Right hindlimb (tissue), 1 donor: ENCODE measurements at places on chromosomes 4 and X.

DNA sequence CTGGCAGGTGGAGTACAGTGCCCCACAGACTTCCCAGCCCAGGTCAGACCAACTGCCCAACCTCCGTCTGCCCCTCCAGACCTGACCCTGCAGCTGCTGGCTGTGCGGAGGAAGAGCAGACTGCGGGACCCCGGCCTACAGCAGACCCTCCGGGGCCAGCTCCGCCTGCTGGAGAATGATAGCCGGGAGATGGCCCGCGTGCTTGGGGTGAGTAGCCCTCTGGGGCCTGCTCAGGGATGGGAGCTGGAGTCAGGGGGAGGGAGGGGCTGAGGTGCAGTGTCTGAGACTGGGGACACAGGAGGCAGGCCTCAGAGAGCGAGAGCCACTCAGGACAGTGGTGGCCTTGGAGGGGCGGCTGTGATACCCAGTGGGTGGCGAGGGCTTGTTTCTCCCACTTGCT lies 13.5 kb downstream of the SH3TC1 start:
- DNase-seq, result no peak

DNA sequence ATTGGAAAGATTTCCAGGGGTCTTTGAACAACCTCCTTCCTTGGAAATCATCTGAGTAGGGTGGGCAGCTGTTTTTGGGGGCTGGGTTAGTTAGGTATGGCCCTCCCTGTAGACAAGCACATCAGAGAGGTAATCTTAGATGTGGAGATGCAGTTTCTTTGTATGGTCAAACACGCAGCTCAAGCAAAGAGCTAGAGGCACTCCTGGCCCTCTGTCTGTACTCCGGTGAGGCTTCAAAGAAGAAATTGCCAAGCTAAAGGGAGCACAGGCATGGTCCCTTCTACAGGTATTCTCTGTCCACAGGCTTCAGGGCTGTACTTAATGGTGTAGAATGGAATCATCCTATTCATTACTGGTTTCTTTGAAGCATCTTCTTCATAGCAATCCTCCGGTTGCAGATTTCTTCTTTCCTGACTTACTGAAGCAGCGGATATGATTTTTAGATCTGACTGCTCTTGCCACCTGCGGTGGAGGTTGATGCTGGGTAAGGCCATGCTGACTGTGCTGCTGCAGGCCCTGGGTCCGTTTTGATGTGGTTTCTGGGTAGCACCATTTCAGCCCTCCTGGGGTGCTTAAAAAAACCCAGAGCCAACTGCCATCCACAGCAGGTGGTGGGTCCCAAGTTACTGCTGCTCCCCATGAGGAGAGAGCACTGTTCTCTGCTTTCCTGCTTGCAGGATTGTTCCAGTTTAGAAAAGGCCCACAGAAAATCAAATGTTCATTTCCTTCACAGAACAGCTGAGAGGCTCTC lies 318.9 kb upstream of the GATB start:
- no peak for DNase-seq

DNA sequence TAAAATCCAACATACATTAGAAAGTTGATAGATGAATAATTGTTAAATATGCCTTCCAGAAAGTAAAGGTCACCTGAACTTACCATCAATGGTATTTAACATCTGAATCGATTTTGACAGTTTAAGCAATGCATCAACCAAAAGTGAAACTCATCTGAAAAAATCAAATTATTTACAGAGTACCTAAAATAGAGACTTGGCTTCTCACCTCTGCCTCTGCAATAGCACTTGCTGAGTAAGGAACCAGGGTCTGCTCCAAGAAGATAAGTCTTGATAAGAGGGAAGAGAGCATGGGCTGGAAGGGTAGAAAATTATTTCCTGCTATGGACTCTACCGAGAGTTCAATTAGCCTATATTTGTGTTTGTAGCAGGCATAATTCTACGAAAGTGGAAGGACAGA lies 868.3 kb downstream of the STIM2 start:
- no peak for DNase-seq

DNA sequence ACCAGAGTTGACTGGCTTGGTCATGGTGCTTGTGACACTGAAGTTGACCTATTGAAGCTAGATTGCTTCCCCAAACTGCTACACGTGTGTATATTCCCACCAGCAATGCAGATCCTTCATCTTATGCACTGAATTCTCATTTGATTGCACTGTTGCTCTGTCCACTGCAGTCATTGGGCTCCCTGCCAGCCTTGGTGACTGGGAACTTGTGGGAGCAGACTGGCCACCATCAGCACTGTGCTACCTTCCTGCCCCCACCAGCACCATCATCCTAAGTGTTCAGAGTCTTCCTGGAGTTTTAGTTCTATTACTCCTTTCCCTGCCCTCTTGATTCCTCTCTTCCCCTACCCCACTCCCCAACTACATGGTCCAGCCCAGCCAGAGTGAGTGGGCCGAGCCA lies 117.7 kb upstream of the PRPS2 start:
- no peak for DNase-seq

- no peak for DNase-seq
Measured at GRCh38 chr4:124839786-124840390, 127.4 kb upstream of the ANKRD50 start.

DNA sequence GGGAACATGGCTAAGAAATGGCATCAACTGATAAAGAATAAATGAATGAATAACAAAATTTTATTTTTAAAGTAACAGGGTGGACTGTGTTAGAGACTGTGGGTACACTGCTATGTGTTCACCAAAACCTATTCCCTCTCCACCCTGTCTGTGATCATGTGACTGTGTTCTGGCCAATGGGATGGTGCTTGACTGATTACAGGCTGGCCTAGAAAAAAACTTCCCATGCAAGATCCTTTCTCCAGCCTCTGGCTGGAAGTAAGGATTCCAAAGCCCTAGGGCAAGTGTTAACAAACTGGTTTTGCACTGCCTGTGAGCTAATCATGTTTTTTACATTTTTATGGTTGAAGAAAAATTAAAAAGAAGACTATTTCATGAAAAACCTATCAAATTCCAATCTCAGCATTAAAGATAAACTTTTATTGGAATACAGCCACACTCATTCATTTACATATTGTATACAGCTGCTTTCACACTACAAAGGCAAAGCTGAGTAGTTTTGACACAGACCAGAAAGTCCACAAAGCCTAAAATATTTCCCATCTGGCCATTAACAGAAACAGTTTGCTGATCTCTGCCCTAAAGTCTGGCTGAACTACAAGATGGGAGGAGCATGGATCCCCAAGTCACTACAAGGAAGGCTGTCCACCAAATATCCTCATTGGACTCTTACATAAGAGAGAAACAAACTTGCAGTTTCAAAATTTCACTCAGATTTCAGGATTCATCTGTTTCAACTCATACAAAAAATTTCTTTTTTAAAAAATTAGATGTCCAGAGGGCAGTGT lies 133.2 kb downstream of the ARHGAP6 start:
- no peak for DNase-seq
